GDM1 (cell line): ENCODE measurements at places on chromosomes 2 and 18.

GRCh38 chr2:39494784-39495251, 57.7 kb upstream of the MAP4K3 start:
- no peak for DNase-seq

DNA sequence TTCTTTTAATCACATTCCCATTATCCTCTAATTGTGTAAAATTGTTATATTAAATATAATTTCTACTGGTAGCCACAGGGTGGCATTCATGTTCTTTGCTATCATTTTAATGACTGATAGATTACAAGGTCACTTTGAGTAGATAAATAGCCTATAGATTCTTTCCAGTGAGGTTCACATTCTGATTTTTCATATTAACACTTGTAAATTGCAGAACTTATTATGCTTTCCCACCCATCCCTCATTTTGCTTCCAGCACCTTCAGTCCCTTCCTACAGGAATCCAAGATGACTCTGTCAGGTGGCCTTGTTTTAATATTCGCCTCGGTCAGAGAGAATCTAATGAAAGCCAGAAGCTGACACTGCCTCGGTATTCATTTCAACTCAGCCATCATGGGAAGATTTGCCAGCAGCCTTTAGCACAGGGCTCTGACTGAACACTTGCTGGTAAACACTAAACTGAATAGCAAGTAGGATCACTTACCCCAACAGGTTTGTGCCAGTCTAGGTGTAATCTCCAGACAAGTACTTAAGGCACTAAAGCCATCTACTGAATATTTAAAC, 101.2 kb upstream of the FSHR start:
- DNase-seq, result no peak

- no peak for DNase-seq
These were observed 45.1 kb downstream of the C1QL2 start for GRCh38 chr2:119113489-119113770.

GRCh38 chr2:135916207-135916606, 40.0 kb upstream of the MCM6 start:
- no peak for DNase-seq

GRCh38 chr2:172988728-172989127, 86.9 kb upstream of the MAP3K20 start:
- DNase-seq, result no peak

- peak; percentile 53 for DNase-seq
These were observed 14.5 kb upstream of the SULT1C4 start for GRCh38 chr2:108363024-108363907.

DNA sequence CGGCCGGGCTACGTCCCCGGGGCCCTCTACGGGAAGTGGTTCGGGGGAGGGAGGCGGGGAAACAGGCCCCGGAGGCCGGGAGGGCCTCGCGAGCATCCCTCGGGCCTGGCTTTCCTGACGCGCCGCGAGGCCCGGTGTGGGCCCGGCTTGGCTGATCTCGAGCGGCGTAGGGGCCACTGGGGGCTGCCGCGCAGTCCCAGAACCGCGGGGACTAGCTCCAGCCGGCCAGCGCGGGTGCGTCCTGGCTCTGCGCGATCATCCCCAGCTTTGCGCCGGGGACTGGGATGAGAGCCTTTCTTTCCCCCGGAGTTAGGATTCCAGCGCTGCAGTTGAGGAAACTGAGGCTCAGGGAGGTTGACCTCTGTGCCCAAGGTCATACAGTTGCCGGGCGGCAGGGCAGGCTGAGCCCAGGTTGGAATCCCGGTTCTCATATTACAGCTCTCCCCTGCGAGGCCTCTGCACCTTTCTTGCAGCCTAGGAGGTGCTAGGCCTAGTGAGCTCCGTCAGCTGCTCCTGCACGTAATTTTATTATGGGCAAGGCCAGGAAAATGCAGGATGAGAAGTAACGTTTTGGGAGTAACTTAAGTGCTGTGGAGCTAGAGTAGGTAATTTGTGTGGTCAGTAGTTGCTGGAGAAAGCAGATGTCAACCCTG, 501 bp downstream of the LPIN1 start:
- DNase-seq, result no peak

- DNase-seq, result no peak
These were observed 663.9 kb upstream of the CHAC2 start for GRCh38 chr2:53103679-53104078.

DNA sequence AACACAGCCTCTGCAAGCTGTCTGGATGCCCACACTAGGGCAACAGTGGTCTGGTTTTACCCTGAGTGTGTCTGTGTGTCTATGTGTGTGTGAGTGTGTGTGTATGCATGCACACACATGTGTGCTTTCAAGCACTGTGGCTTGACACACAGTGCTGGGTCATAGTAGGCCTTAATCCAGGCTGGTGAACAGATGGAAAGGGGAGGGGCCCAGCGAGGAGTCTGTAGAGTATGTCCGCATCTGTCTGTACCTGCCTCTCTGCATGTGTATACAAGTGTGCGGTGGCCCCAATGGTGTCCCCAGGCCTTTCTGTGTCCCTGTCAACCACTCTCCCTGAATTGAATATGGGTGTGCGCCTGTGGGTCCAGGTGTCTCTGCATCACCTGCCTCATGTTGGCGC, 9.3 kb upstream of the KCNIP3 start:
- no peak for DNase-seq

DNA sequence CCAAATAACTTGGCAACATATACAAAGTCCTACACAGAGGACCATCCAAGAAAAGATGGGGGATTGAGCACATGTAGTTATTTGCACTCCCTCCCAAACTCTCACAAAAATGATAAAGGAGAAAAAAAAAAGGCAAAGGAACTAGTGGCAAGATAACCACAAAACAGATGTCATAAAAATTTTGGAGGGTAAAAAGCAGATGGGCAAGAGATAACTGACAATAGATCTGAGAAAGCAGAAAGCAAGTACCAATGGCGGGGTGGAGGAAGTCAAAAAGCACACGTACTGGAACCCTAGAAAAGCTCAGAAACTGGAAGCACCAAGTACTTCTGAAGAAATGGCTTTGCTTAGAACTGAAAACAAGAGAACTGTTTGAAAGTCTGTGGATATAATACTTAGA, 82.0 kb downstream of the WDPCP start:
- no peak for DNase-seq

DNA sequence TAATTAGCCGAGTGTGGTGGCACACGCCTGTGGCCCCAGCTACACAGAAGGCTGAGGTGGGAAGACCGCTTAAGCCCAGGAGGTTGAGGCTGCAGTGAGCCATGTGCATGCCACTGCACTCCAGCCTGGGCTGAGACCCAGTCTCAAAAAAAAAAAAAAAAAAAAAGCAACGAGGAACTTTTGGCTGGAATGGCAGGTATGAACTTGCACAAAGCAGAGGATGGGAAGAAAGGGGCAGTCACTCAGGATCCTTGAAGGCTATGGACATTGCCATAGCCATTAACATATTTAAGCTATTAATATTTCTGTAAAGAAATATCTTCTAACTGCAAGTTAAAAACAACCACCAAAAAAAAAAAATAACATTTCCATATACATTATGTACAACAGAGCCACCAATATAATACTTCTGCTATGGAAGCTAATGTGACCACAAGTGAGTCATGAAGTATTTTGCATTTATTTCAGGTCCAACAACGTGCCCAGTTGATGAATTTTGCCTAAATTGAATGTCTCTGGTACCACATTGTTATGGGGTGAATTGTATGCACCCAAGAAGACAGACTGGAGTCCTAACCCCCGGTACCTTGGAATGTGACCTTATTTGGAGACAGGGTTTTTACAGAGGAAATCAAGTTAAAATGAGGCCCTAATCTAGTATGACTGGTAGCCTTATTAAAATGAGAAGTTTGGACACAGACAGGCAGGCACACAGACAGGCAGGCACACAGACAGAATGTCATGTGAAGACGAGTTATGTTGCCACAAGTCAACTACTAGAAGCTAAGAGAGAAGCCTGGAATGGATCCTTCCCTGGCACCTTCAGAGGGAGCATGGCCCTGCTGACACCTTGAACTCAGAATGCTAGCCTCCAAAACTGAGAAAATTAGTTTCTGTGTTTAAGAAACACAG, 102.8 kb downstream of the RBMS1 start:
- no peak for DNase-seq

DNA sequence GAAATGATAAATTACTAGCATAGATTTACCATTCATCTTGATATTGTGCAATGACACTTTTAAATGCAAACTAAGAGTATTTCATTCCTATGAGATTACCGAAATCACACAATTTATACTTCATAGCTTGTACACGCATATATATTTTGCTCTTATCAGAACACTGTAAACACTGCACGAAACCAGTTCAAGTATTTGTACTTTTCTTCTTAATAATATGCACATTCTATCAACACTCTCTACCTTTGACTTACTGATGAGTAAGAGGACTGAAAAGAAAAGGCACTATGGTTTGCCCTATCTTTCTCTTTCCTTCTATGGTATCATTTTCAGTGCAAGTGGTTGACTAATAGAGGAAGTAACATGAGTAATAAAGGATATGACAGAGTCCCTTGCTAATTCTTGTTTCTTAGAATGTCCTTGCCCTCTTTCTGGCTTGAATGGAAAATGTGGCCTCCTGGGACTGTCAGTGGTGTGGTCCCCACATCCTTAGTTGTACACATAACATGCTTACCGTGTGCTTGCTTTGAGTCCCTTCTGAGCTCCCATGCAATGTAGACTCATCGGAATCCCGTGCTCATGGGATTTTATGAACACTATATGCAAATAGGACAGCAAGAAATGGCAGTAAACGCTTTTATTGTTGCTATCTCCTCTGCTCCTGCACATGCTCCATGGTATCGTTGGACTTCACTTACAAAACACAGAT, 363.5 kb upstream of the TNP1 start:
- DNase-seq, result no peak

GRCh38 chr2:172102391-172103359, at the start of gene DLX2:
Gene DLX2 (minus strand): TSS chr2:172102900. CDS start chr2:172102538, 362 bp downstream.
- DNase-seq, result peak; percentile 78

- no peak for DNase-seq
These were observed 35.1 kb downstream of the DCDC2C start for GRCh38 chr2:3738454-3738853.

DNA sequence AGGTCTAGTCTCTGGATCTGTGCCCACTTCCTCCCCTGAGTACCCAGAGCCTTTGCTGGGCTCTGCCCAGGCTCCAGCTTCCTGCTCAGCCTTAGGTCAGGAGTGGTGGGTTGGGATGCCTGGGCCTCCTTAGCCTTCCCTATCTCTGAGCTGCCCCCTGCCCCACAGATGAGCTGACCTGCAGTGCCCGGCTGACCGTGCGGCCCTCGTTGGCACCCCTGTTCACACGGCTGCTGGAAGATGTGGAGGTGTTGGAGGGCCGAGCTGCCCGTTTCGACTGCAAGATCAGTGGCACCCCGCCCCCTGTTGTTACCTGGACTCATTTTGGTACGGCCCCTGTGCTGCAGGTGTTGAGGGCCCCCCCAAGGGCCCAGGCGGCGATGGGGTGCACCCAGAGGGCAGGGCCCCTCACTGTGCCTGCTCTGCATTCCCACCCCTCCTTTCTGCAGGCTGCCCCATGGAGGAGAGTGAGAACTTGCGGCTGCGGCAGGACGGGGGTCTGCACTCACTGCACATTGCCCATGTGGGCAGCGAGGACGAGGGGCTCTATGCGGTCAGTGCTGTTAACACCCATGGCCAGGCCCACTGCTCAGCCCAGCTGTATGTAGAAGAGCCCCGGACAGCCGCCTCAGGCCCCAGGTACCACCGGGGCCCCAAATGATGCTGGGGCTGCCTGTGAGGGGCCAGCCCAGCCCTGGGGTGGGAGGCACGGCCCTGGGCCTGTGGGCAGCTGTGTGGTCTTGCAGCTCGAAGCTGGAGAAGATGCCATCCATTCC, 30.1 kb upstream of the GMPPA start:
- no peak for DNase-seq
